Stimulated activated CD8-positive, alpha-beta memory T cell treated with anti-CD3 and anti-CD28 coated beads, Interleukin-7, amount 100 ng/mL, for 48 hours (primary cell): ENCODE measurements at places on chromosomes 5 and 9.
A peak's percentile ranks its signal among the peaks of the same experiment; 100 is the strongest.

DNA sequence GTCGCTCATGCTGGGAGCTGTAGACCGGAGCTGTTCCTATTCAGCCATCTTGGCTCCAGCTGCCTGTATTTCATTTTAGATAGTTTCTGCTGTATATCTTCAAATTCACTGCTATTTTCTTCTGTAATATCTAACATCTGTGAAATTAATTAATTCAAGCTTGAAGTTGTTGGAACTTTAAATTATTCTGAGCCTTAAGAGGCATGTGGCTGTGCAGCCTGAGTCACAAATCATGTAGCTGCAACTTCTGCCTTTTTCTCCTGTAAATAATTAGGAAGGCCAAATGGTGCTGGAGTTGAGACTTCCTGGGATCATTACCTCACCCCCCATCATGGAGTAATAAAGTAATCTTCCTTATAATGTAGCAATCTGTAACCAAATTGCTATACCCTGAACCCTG lies 183.3 kb upstream of the PCSK5 start:
- DNase-seq: no peak

DNA sequence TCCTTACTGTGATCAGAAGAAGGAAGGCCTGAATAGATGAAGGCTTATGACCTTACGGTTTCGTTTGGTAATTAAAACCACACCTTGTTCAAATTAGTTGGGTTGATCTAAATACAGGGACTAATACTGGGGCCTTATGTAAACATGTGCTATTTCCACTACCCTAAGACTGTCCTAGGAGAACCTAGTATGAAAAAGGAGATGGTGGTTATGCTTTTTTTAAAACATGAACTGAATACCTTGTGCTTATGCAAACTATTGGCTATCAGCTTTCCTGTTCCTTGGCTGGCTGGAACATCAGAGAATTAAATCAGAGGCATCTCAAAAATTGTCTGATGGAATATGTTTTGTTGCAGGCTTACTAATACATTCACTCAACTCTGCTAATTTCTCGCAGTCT lies 3.9 kb downstream of the MYOT start:
- no peak for DNase-seq

DNA sequence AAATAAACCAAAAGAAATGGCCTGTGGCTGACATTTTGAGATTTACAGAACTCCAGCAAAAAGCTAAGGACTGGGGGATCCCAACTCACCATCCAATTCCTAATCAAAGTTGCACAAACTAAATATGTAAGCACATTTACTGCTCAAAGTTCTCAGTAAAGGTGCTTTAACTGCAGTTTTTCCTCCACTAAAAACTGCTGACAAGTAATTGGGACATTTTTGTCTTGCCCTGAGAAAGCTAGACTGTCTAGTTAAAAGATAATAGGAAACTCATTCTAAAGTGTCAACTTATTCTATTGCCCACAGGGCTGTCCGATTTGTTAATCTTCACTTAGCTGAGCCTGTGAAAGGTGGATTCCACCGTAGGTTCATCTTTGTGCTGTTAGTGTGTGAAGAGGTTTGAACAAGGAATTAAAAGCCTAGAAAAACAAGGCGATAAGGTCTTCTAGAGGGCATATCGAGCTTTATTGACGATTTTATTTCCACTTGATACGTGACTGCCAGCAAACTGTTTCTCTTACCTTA lies 1.0 kb downstream of the DOCK8 start:
- no peak for DNase-seq

- DNase-seq: no peak
Observed at GRCh38 chr9:130539420-130540223, 39.8 kb upstream of the FUBP3 start.

DNA sequence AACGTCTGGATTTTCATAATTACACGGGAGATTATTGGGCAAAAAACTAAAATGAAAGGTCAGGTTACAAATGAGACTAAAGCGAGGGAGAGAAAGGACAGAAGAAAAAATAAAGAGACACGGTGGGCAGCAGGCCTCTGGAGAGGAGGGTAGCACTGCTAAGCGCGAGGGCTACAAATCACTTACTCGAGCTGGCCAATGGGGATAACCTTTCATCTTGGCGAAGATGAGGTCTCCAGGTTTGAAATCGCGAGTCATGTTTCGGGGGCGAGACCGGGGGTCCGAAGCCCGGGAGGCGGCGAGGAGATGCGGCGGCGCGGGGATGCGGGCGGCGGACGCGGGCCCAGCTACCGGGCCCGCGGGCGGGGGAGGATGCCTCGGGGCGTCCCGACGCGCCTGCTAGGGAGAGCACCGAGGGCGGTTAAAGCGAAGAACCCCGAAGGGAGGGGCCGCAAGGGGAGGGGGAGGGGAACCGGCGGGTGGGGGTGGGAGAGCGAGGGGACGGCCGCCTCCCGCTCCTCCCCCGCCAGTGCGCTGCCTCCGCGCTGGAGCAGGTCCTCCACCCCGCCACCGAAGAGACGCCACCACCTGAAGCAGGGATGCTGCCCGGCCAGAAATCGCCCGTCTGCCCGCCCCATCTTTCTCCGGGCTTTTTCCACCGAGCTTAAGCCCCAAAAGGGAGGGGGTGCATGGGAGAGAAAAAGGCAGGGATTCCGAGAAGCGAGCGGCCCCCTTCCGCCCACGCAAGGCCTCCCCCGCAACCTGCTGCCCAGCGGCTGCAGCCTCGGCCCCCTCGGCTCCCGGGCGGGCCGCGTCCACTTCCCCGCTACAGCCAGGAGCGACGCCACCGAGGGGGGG lies 610 bp downstream of the PSIP1 start:
- peak; percentile 25 for DNase-seq

- DNase-seq: no peak
Observed at GRCh38 chr9:104143550-104143910, 49.4 kb downstream of the SMC2 start.

- no peak for DNase-seq
Observed at GRCh38 chr9:126564128-126564527, 49.6 kb upstream of the LMX1B start.

- no peak for DNase-seq
Observed at GRCh38 chr5:14380712-14381111, 200.9 kb upstream of the OTULINL start.

- no peak for DNase-seq
Observed at GRCh38 chr9:35736201-35736633, 3.8 kb downstream of the CREB3 start.

DNA sequence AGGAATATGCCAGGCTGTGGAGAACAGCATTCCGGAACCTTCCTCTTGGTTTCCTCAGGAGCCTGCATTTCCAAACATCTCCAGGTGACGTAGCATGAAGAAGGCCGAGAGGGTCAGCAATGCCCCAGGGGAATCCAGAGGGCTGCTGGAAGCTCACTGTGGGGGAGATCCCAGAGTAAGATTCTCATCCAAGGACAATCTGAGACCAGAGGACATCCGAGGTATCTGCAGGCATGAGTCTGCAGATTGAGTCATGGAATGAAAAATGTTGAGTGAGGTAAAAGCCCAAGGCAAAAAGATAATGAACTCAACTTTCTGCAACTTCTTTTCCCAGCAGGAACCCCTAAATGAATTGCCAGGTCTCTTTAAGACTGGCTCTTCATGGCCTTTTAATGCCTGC lies 73.5 kb downstream of the KIF4B start:
- DNase-seq: no peak

- DNase-seq: no peak
Observed at GRCh38 chr9:81462801-81463200, 226.5 kb downstream of the TLE1 start.

DNA sequence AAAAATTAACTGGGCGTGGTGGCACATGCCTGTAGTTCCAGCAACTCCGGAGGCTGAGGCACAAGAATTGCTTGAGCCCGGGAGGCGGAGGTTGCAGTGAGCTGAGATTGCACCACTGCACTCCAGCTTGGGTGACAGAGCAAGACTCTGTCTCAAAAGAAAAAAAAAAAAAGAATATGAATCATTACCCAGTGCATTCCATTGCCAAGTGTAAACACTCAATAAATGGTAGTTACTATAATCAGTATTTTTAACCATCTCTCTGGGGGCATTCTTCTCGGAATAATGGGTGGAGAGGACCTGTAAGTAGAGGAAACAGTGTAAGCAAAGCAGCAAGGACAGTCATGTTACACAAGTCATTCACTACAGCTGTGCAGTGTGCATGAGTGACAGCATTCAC lies 13.8 kb upstream of the RANBP17 start:
- no peak for DNase-seq
